Naive thymus-derived CD4-positive, alpha-beta T cell (primary cell): ENCODE measurements at places on chromosomes 11 and 22. TPM values are rescaled to one million over a fixed set of nuclear protein-coding genes. Genes with fewer than 3 reads are reported as not detected.

- H3K4me1 ChIP-seq: no peaks in the 10 kb centered on the region
- H3K36me3 ChIP-seq: no peaks in the 10 kb centered on the region
- no peak overlapping the region for H3K27ac ChIP-seq
- H3K27me3 ChIP-seq: no peaks in the 10 kb centered on the region
- DNase-seq: no peak
These were observed 11.7 kb downstream of the LRP4 start for GRCh38 chr11:46906609-46907041.

DNA sequence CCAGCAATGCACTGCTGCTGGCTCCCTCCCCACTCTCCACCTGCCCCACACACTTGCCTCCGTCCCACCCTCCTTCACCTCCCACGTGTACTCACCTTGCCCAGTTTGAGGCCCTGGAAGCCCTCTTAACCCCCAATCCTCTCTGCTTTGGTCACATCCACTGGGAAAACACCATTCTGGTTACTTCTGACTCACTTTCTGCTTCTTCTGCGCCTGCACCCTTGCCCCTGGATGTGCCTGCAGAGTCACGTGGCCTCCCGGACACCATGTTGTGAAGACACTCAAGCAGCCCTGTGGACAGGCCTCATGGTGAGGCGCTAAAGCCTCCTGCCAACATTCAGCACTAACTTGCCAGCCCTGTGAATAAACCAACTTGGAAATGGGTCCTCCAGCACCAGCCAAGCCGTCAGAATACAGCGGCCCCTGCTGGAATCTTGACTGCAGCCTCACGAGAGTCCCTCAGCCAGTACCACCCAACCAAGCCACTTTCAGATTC, 2.6 kb upstream of the NAALADL1 start:
- no peak overlapping the region for H3K27ac ChIP-seq
- H3K4me3 ChIP-seq: no peak overlapping the region
- no peaks in the 10 kb centered on the region for H3K36me3 ChIP-seq
- no peak for DNase-seq
- H3K4me1 ChIP-seq: no peaks in the 10 kb centered on the region

GRCh38 chr11:33802194-33802950, 28.1 kb upstream of the FBXO3 start:
- H3K27me3 ChIP-seq: peaks cover 13% of the 10 kb centered on the region
- H3K4me3 ChIP-seq: no peak overlapping the region
- H3K36me3 ChIP-seq: no peaks in the 10 kb centered on the region
- no peak overlapping the region for H3K27ac ChIP-seq
- H3K4me1 ChIP-seq: peaks cover 6% of the 10 kb centered on the region

DNA sequence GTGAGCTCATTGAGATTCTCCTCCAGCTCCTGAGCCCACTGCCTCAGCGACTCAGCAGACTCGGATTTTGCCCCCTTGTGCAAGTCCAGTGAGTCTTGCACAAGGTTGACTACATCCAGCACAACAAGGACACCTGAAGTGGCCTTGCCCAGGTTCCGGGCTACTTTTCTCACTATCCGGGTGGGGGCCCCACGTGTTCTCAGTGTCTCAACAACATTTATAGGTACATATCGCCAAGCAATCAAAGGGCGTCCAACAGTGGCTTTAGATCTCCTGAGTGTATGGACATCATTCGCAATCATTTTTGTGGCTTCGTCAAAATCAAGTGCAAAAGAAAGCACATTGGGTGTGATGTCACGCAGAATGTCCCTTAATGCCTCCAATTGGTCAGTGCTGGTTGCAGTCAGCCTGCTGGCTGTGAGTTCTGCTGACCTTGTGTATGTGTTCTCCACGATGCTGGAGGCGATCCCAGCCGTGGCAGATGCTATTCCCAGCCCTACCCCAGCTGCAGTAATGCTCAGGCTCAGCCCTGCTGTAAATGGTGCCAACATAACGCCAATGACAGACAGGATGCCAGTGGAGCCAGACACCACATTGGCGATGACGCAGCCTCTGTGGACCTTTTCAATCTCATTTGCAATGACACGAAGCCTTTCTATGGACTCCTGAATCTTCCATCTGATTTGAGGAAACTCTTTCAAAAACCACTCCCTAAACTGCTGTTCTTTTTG, 10.3 kb downstream of the APOL4 start:
- no peaks in the 10 kb centered on the region for H3K4me1 ChIP-seq
- H3K4me3 ChIP-seq: no peak overlapping the region
- DNase-seq: no peak
- H3K36me3 ChIP-seq: no peaks in the 10 kb centered on the region

GRCh38 chr11:102924851-102925380, 30.6 kb downstream of the MMP13 start:
- no peaks in the 10 kb centered on the region for H3K4me1 ChIP-seq
- no peak overlapping the region for H3K4me3 ChIP-seq
- H3K36me3 ChIP-seq: no peaks in the 10 kb centered on the region
- no peaks in the 10 kb centered on the region for H3K27me3 ChIP-seq
- H3K27ac ChIP-seq: no peak overlapping the region

SNX32 gene
- total RNA-seq: 1.7 and 2.0 TPM in 2 replicates

GRCh38 chr22:36745301-36745995, 30.5 kb downstream of the IFT27 start:
- H3K27me3 ChIP-seq: no peaks in the 10 kb centered on the region
- no peak for DNase-seq
- H3K27ac ChIP-seq: no peak overlapping the region
- H3K4me3 ChIP-seq: no peak overlapping the region
- H3K4me1 ChIP-seq: no peaks in the 10 kb centered on the region

CCDC188 gene
- not detected in 2 replicates for total RNA-seq

GRK3 gene
- total RNA-seq: 24.1 TPM

SLC22A8 gene
- total RNA-seq: not detected

DNA sequence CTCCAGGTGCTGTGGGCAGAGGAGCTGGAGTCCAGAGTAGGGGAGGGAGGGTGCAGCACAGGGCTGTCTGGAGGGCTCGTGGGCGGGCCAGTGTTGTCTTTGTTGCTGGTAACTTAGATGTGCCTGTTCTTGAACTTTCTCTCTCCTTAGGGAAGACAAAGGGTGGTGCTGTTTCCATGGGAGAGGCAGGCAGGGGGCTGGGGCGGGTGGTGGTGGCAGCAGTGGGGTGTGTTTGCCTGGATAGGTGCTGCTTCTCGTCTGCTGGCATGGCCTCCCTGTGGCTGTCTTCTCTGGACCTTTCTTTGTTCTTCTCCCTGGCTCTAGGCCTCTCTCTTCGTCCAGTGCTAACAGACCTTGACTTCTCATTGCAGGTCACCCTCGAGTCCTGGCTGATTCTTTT, 8.5 kb downstream of the SIDT2 start:
- H3K4me3 ChIP-seq: no peak overlapping the region
- H3K27ac ChIP-seq: no peak overlapping the region
- H3K36me3 ChIP-seq: peaks cover 55% of the 10 kb centered on the region
- no peaks in the 10 kb centered on the region for H3K27me3 ChIP-seq
- H3K4me1 ChIP-seq: no peaks in the 10 kb centered on the region

- H3K27ac ChIP-seq: peak overlapping the region; percentile 96
- no peak for DNase-seq
- peaks cover 19% of the 10 kb centered on the region for H3K36me3 ChIP-seq
- H3K4me3 ChIP-seq: peak overlapping the region; percentile 55
- H3K27me3 ChIP-seq: no peaks in the 10 kb centered on the region
These were observed 473 bp downstream of the TXN2 start for GRCh38 chr22:36480941-36481392.

DNA sequence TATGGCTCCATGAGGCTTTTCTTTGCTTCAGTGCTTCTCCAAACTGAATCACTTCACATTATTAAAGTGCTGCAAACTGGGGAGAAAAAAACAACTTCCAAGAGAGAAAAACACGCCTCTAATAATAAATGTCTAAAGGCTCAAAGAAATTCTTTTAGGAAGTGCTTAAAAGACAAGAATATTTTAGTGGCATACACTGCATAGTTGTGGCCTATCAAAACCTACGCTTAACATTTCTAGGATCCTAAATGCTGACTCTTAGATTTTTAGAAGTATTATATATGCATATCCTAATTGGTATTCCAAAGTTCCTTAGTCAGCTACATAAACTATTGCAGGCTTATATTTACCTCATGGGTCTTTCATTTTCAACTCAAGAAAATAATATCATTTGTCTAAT, 879.0 kb upstream of the CCDC90B start:
- no peaks in the 10 kb centered on the region for H3K27me3 ChIP-seq
- no peak overlapping the region for H3K4me3 ChIP-seq
- no peaks in the 10 kb centered on the region for H3K4me1 ChIP-seq
- no peak for DNase-seq
- no peak overlapping the region for H3K27ac ChIP-seq

HIPK3 gene
- total RNA-seq: 55.0 TPM

GRCh38 chr11:114819028-114819427, 140.7 kb downstream of the NXPE2 start:
- no peaks in the 10 kb centered on the region for H3K4me1 ChIP-seq
- no peak for DNase-seq
- H3K27ac ChIP-seq: no peak overlapping the region
- no peaks in the 10 kb centered on the region for H3K36me3 ChIP-seq
- no peaks in the 10 kb centered on the region for H3K27me3 ChIP-seq

AIFM3 gene
- total RNA-seq: 1.2 TPM

DNA sequence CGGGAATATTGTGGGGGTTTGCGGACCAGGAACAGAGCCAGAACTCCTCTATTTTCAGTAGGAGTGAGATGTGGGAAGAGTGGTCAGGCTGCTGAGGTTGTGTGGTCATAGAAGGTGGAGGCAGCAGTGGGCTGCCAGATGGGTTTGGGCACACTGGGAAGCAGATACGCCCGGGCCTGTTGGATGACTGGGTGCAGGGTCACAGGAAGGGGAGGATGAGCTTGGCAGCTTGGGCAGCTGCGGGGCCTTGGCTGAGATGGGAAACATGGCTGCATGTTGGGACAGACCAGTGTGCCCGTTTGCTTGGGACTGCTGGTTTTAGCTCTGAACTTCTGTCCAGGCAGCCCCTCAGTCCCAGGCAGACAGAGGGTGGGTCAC, 11.4 kb downstream of the SHANK3 start:
- H3K27me3 ChIP-seq: no peaks in the 10 kb centered on the region
- no peak overlapping the region for H3K27ac ChIP-seq
- H3K4me3 ChIP-seq: no peak overlapping the region
- no peaks in the 10 kb centered on the region for H3K36me3 ChIP-seq
- no peaks in the 10 kb centered on the region for H3K4me1 ChIP-seq

OR8G1 gene
- total RNA-seq: not detected

GRCh38 chr11:33366918-33367317, 109.7 kb downstream of the HIPK3 start:
- no peaks in the 10 kb centered on the region for H3K4me1 ChIP-seq
- no peak for DNase-seq
- H3K27me3 ChIP-seq: no peaks in the 10 kb centered on the region
- no peak overlapping the region for H3K27ac ChIP-seq
- no peak overlapping the region for H3K4me3 ChIP-seq
